ENCODE measurements at places on chromosomes 6 and 20.

- DNase-seq: peak; percentile 80
Measured at GRCh38 chr20:44215125-44215524, 4.6 kb upstream of the OSER1 start.

DNA sequence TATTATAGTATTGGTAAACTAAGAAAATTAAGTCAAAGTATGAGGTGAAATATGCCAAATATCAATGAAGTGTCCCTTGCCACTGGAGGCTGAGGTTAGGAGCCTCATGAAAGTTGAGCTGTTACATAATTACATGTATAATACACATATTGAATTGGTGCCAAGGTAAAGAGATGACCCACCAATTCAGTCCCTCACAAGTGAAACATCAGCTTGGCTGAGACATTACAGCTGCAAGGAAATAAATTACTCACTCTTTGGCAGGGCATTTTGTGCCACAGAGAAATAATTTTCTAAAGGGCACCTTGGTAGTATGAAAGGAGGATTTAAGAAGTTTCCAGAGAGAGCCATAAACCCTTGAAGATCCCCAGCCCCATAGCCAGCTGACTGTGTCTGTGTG is 127.4 kb downstream of the ADGRG6 start:
- no peak for DNase-seq

DNA sequence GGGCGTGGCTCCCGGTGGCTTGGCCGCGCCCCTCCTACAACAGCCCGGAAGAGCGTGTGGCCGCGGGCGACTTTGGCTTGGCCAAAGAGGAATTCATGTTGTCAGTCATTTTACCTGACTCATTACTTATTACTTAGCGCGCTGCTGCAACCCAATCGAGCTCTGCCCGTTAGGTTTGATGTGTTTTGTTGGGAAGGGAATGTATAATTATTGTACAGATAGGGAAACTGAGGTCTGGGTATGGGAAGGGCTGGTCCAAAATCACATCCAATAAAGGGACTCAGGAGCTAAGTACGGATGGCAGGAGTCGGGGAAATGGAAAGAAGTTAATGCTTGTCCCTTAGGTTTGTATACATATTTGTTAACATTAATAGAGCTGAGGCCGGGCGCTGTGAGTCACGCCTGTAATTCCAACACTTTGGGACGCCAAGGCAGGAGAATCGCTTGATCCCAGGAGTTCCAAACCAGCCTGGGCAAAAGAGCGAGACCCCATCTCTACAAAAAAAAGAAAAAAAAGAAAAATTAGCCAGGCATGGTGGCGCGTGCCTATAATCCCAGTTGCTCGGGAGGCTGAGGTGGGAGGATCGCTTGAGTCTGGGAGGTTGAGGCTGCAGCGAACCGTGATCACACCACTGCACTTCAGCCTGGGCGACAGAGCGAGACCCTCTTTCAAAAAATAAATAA is 639 bp upstream of the ZNF335 start:
- peak; percentile 94 for DNase-seq

DNA sequence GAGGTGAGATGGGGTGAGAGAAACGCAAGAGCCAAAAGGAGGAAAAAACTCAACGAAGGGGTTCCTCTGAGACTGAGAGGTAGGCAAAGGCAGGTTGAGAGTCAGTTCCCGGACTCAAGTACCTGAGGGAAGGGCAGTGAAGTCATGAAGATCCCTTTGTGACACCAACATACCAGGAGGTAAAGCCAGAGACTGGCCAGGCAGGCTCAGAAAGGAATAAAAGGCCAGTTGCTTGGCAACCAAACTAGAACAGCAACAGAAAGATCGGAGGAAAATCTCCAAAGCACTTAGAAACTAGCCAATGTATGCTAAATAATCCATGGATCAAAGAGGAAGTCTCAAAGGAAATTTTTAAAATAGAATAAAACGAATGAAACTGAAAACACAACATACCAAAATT is 209.8 kb upstream of the PROKR2 start:
- DNase-seq: no peak

GRCh38 chr6:40928307-40928706 is 110.7 kb downstream of the UNC5CL start:
- DNase-seq: no peak

- no peak for DNase-seq
Measured at GRCh38 chr6:138537106-138537505, 37.8 kb upstream of the NHSL1 start.

DNA sequence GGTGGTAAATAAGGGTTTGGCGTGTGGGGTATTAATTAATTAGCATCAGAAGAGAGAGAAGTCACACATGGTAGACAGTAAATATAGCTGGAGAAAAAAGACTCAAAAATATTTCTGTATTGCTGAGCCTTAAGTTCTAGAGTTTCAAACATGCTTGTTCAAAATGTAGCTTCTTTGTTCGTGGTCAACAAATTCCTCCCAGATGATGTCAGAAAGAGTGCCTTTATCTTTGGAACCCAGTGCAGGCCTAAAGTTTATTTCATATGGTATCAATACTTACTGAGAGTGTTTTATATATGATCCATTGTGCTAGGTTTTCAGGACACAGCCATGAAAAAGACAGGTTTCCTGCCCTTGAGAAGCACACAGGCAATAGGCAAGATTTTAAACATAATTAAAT is 18.3 kb downstream of the MARCKS start:
- no peak for DNase-seq

DNA sequence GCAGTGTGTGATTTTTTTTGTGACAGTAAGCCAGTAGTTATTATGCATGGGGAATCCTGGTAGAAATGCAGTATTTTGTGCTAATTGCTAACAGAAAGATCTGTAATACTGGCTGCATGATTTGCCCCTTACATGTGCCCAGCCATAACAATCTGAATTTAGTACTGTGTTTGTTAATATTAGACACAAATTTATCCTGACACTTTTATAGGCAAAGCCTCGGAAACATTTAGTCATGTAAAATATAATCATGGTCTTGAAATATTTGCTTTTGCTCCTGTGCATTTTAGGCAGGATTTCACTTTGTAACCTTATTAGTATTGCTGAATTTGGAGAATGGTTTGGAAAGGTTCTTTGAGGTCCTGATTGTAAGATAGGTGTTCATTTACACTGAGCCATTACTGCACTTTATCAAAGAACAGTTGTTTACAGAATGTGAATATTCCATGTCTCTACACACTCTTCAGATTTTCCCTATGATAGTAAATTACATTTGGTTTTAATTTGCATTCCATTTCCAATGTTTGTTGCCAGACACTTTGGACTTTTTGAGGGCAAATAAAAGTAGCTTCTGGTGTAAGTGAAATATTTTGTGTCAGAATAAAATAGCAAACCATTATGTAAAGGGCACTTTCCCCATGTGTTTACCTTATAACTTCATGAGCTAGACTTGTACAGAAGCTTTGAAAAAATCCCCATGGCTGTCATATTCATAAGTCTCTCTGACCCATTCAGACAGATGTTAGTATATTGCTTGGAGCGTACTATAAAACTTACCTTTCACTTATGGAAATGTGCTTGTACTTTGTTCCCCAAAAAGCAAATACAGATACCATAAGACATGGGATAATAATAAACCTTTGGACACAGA is 349.9 kb downstream of the ARHGAP18 start:
- no peak for DNase-seq

- DNase-seq: no peak
Measured at GRCh38 chr6:135265278-135265677, 84.2 kb downstream of the MYB start.

- peak; percentile 48 for DNase-seq
Measured at GRCh38 chr6:27541212-27541932, 68.5 kb upstream of the ZNF184 start.

GRCh38 chr6:134666125-134666524 is 283.8 kb downstream of the ALDH8A1 start:
- DNase-seq: no peak
